ENCODE measurements at places on chromosomes 2 and 18.

- DNase-seq: no peak
Observed at GRCh38 chr2:68086166-68086565, 23.4 kb upstream of the C1D start.

DNA sequence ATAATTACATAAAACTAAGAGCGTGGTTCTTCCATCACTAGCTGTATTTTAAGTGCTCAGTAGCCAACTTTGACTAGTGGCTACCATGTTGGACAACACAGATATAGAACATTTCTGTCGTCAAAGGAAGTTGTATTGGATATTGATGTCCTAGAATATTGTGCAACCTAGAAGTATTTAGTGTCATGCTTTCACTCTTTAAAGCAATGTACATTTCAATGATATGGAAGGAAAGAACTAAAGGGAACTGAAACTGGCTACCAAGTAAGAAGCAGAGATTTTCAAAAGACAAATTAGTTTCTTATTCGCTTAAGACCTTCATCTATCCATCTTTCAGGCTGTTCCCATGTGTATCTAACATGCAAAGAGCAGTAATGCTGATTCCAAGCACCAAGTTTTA, 85.4 kb upstream of the EML6 start:
- DNase-seq: no peak

DNA sequence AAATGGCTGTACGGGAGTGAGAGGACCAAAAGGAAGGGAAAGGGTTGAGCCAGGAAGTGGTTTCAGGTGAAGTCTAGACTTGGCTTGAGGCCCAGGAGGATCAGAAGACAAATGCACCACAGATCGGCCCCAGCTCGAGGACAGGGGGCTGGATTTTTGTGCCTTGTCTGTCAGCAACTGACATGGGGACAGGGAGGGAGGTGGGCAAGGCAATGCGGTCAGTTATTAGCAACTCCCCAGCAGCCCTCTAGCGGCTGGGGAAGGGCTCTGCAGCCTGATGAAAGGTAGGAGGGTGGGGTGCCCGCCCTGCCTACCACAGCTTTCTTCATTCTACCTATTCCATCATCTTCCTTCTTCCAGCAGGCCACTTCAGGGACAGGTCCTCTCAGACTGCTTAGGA, 50.0 kb downstream of the CPO start:
- DNase-seq: peak; percentile 12

GRCh38 chr18:7520200-7520785, 46.8 kb upstream of the PTPRM start:
- DNase-seq: no peak

DNA sequence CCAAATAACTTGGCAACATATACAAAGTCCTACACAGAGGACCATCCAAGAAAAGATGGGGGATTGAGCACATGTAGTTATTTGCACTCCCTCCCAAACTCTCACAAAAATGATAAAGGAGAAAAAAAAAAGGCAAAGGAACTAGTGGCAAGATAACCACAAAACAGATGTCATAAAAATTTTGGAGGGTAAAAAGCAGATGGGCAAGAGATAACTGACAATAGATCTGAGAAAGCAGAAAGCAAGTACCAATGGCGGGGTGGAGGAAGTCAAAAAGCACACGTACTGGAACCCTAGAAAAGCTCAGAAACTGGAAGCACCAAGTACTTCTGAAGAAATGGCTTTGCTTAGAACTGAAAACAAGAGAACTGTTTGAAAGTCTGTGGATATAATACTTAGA, 82.0 kb downstream of the WDPCP start:
- no peak for DNase-seq

- DNase-seq: no peak
Observed at GRCh38 chr2:231102772-231103171, 22.1 kb downstream of the HTR2B start.

DNA sequence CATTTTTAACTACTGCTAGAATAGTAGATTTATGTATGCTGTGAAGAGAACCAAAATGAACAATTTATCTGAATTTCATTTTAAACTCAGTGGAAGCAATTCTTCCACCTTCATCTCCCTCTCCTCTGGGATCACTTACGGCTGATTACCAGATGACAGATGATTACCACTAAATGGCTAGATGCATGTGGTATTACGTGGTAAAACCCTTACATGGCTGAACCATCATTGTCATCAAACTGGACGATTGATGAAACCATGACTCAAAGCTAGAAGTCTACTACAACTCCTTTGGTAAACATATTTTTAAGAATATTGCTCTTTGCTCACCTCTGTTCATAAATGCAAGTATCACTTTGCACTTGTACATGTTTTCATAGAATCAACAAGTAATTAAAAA, 48.5 kb upstream of the DOCK10 start:
- no peak for DNase-seq

DNA sequence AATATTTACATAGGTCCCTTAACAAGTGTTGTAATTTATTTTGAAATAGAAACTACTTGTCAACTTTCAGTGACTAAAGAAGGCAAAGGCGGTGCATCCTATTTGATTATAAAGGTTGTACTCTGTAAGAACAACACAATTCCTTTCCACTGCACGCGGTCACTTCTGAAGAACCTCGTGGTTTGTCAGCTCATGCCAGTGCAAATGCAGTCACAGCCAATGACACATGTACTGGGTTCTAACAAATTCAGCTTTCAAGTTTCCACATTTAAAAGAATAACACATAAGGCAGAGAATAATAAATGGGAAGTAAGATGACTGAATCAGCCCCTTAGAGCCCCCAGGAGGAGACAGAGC, 39.7 kb downstream of the CYB5A start:
- DNase-seq: peak; percentile 15

DNA sequence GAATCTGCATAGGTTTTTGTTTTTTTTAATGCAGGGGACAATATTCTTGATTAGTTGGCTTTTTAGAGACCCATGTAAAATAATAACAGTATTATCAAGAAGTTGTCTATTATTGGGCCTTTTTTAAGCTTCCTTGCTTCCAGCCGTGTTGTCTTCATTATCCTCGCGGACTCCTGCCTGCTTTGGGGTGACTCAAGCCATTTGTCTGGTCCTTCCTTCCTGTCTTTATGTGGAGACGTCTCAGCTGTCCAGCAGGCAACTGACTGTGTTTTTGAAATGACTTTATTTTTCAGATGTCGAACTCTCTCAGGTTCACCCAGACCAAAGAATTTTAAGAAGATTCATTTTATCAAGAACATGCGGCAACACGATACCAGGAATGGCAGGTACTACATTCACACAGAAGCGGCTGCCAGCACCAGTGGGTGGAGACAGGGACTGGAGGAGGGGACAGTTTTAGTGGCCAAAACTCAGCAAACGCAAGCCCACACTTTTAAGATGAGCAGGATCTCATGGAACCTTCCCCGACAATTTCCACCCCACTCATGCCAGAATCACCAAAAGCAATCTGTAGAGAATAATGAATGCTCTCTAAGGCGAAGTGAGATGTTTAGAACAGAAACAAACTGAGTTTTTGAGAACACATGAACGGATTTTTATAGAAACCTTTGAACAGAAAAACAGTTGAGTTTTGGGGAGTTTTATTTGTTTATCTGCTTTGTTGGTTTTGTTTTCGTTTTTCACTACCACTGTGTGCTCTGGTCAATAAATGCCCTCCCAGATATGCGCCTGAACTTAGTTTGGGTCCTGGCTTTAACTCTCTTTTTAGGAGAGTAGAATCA, 59.1 kb downstream of the CABLES1 start:
- no peak for DNase-seq

DNA sequence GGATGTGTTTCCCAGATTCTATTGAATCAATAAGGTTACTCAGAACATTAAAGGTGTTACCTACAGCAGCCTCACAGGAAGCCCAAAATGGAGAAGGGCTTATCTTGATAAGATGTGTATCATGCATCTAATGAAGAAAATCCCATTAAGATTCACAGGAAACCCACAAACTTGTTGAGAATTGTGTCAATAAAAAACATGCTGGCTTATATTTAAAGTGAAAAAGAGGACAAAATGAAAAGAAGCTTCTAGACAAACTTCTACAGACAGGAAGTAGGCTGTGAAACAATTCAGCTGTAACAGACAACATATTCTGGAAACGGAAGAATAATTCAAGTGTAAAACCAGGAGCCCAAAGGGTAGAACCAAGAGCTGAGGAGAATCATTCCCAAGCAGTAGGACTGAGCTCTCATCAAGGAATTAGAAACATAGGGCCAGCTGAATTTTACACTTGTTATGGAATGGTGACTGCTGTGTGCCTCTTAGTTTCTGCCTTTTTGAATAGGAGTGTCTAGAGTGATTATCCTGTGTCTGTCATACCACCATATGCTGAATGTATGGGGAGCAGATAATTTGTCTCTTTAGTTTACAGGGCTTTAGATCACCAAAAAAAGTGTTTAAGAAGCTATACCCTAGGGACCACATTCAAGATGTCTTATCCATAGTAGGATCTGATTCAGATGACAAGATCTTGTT, 9.6 kb downstream of the IMMT start:
- no peak for DNase-seq

DNA sequence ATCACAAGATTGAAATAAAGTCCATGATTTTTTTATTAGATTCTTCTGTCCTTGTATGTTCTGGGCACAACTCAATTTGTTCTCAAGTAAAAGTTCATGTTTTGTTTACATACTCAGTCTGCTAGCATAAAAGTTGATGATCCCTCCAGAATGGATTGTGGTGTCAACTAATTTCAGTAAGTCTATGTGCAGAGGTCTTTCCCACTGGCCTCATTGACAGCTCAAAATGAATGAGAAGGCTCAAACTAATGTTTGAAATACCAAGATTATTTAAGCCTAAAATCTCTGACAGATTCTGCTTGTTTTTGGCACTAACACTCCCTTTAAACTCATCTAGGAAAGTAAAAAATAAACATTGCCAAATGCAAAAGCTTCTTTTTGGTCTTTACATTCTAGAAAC, 561.2 kb upstream of the CNTNAP5 start:
- no peak for DNase-seq

DNA sequence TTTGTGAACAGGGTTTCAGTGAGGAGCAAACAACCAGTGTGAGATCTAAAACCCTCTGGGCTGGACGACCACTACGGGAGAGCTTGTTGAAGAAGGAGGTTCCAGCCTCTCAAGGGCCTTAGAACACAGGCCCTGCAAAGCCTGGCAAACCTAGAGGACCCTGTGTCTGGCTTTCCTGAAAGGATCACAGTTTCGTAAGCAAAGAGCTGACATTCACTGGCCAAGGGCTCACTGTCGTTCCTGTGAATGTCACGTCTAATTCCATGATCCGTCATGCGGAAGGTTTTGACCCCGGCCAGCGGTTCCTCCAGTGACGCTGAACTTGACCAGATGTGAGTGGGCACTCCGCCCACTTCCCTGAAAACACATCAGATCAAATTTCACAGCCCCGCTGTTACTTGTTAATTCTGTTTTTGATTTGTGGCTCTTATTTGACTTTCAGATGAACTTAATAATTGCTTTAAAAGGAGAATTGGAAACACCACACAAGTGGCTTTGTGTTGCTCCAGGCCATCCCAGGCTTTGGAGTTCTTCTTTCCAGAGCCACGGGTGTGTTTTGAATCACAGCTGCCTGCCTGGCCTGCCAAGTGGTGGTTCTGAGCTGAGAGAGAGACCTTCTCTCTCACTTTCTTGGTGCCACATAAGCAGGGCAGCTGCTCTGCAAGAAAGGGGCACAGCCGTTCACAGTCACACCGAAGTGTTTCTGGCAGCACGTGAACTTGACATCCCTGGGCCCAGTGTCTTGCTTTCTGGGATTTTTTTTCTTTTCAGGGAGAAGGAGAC, 308.4 kb downstream of the NDUFA10 start:
- DNase-seq: no peak

DNA sequence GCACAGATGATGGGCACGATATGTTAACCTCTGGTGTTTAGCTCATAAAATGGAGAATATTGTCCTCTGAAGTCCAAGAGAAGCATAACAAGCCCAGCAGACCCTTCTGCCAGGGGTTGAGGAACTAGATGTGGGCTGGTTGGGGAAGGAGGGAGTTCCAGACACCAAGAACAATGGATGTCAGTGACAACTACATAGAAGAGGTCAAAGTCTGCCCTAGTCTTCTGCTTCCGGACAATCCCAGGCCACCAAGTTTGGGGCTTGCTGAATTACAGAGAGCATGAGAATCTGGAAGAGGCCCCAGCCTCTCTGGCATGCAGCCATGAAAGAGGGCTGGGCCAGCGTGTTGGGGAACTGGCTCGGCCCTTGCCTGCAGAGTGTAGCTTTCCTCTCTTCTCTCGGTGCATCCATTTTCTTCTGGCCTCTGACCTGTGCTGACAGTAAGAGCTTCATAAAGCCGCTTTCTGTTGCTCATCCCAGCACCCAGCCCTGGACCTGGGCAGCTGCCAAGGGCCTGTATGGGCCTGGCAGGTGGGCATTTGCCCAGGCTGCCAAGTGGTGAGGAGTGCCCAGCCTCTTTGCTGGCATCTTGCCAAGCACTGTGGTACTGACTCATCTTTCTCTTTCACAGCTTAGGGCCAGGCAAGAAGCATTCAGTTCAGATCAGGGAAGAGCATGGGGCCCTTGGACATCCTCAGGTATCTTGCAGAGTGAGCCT, 14.6 kb upstream of the LAPTM4A start:
- DNase-seq: peak; percentile 21

DNA sequence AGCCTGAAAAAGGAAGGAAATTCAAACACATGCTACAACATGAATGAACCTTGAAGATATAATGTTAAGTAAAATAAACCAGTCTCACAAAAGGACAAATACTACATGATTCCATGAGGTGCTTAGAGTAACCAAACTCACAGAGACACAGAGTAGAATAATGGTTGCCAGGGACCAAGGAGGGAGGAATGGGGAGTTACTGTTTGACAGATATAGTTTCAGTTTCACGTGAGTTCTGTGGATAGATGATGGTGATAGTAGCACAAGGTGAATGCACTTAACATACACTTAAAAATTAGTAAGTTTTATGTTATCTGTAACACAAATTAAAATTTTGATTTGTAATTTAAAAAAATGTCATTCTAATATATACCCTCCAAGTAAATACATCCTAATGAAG, 106.9 kb upstream of the ACVR1C start:
- DNase-seq: no peak

All from activated CD4-positive, alpha-beta T cell treated with anti-CD3 and anti-CD28 coated beads, Interleukin-2, amount 50 U/mL, for 48 hours (primary cell).